Posterior cingulate gyrus (tissue), 11 donors: ENCODE measurements at places on chromosomes 4 and X.
A peak's percentile ranks its signal among the peaks of the same experiment; 100 is the strongest.

DNA sequence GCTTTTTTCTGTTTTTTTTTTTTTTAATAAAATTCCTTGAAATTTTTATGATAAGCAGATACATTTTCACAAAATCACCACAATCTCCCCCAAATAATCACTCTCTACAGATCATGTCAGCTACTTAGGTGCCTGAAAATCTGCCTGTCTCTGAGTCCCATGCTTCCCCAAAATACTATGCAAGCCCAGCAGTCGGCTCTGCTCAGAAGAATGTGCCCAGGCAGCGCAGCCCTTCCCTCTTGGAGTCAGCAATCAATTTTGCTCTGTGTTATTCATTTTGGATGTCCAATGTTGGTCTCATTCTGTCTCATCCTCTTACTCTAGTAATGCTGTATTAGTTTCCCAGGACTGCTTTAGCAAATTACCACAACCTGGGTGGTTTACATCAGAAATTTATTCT is 24.9 kb upstream of the C1QTNF7 start:
- DNase-seq: no peak

DNA sequence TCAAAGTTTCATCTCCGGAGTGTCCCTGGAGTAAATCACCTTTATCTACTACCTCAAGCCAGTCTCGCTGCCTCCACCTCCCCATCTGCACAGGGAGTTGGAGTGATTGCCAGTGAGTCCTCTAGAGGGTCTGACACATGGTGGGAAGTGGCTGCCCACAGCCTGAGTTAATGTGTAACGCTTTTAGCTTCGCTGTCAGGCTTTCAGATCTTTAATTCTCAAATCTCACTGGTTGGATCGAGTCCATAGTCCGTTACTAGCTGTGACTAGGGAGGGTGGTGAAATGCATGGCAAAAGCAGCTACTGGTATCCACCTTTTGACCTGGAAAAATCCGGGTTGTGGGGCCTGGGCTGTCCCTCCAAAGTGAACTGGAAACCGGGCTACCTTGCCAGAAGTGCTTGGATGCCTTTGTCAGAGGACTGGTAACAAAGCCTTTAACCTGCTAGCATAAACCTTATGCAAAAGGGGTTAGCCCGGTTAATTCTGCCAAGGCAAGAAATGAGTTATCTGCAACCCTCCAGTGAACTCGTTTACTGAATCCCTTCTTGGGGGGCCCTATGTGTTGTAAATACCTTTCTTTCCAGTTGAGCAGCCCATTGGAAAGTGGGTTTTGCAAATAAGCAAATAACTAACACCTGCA is 5.1 kb upstream of the WDR1 start:
- DNase-seq: no peak

- no peak for DNase-seq
Measured at GRCh38 chrX:85221361-85221760, 22.2 kb downstream of the SATL1 start.

DNA sequence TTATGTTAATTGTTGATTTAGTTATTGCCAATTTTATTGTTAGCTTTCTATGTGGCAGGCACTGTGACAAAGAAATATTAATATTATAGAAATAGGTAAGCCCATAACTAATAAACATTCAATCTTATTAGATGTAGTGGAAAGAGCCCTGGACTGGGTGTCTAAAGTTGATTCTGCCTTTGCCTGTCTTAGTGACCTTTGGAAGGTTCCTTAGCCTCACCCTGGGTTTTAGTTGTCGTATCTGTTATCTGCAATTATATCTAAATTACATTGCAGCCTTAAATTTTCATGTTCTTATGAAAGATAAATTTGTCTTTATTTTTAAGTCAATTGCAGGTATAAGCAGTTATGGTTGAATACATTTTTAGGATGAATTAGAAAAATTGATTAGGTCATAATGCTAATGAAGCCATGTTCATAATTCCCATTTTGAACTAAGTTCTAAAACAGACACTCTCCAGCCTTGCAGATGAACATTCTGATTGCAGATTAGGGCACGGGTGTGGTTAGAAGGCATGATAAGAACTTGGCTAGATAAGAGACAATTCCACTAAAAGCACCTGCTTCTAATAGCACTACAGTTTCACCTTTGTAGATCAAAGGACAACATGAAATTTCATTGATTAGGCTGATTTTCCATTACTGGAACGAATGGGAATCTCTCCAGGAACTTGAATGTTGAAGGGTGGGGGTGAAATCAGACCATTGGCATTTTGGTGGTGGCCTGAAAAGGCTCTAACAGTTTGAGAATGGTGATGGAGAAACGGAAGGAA is 17.3 kb upstream of the ENPEP start:
- no peak for DNase-seq

- no peak for DNase-seq
Measured at GRCh38 chrX:19683358-19683757, 168.1 kb upstream of the MAP3K15 start.

DNA sequence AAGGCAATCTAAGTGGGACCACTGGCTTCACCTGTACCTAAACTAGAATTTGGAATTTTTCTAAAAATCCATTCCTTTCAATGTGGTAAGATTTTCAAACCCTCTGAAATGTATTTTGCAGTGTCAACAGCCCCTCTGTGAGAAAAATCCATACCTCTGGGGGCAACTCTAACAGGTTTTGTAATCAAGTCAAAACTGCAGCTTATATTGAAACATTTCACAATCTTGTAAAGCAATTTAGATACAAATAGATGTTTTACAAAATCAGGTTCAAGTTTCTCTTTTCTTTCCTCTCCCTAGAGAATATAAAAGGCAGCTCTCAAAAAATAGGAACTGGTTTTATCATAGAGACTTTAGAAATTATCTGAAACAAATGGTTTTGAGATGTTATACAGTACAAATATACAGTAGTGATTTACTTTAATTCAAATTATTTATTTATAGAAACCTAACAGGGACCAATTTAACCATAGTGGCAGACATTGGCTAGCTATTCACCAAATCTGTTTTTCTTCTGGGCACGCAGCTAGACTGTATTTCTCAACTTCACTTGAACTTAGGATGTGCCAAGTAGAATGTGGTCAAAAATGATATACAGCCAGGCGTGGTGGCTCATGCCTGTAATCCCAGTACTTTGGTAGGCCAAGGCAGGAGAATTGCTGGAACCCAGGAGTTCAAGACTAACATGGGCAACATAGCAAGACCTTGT is 36.3 kb upstream of the SPINK2 start:
- no peak for DNase-seq

DNA sequence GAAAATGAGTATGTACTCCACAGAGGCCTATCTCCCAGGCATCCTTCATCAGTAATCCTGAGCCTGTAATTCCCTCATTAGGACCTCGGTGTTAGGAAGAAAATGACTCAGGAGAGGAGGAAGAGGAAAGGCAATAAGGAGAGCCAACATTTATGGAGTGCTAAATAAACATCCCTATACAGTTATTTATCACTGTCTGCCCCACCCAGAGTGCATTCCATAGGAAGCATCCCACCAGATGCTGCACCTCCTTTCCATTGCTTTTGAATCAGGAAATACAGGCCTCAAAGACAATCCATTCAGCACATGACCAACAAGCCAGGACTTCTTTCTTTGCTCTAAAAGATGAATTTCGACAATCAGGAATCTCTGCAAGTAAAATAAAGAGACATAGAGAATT is 47.6 kb downstream of the USP38 start:
- DNase-seq: no peak

GRCh38 chr4:74623041-74623440 is 171.3 kb downstream of the BTC start:
- DNase-seq: no peak

- no peak for DNase-seq
Measured at GRCh38 chr4:181541396-181541795, 701.8 kb upstream of the TENM3 start.

- DNase-seq: no peak
Measured at GRCh38 chr4:177281351-177281909, 28.2 kb upstream of the NEIL3 start.

GRCh38 chrX:68895778-68896177 is 67.0 kb downstream of the EFNB1 start:
- DNase-seq: no peak

GRCh38 chr4:138097912-138098600 is 144.1 kb downstream of the SLC7A11 start:
- DNase-seq: no peak

DNA sequence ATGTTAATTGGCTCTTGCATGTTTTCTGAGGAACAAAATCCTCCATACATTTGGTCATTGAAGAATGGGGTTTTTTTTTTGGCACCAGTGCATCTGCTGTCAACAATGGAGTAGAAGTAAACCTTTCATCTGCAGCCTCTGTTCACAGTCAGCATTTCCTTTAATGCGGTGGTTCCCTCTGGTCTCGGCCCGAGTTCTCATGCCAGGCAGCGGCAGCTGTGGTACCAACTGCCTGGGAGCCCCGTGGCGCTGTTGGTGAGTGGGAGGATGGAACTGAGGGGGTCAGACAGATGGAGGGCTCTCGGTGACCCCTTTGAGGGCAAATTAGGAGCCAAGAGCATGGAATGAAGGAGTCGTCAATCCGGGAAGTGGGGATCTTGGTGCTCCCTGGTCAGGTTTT is 114.7 kb downstream of the AFF1 start:
- peak; percentile 54 for DNase-seq

DNA sequence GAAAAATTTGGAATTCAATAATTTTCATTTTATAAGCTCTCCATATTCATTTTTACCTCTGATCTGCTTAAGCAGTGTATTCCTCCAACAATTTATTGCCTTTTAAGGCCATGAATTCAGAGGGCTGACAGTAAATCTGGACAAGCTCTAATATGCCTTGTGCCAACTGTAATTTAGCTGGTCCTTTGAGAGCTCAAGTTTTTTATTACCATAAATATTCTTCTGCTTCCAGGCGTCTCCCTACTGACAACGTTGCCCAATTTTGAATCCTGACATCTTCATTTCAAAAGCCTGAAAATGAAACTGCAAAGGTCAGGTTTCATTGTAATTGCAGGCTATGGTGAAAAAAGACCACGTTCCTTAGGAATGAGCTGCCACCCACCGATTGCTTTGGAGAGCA is 95.8 kb upstream of the GEMIN8 start:
- DNase-seq: no peak

GRCh38 chrX:50497114-50497513 is 26.5 kb upstream of the DGKK start:
- DNase-seq: no peak

- no peak for DNase-seq
Measured at GRCh38 chr4:85790582-85790981, 315.6 kb downstream of the ARHGAP24 start.

- no peak for DNase-seq
Measured at GRCh38 chrX:120287513-120288112, 23.6 kb downstream of the TMEM255A start.
